NCI-H460 (cell line): ENCODE measurements at places on chromosomes 12 and 14.

- DNase-seq: no peak
Measured at GRCh38 chr14:49594347-49595091, 4.2 kb upstream of the LRR1 start.

- no peak for DNase-seq
Measured at GRCh38 chr12:105906561-105906960, 232.2 kb downstream of the NUAK1 start.

- DNase-seq: no peak
Measured at GRCh38 chr14:68587931-68588330, 204.9 kb downstream of the ZFP36L1 start.

- DNase-seq: no peak
Measured at GRCh38 chr14:89481196-89481595, 64.2 kb upstream of the FOXN3 start.

GRCh38 chr14:73829526-73830431 lies 21.9 kb upstream of the PTGR2 start:
- peak; percentile 75 for DNase-seq

- DNase-seq: no peak
Measured at GRCh38 chr12:57456737-57457490, 1.8 kb downstream of the INHBE start.

GRCh38 chr12:104423809-104424208 lies 32.9 kb upstream of the CHST11 start:
- DNase-seq: no peak

- DNase-seq: no peak
Measured at GRCh38 chr12:517538-517937, 57.8 kb downstream of the B4GALNT3 start.

GRCh38 chr12:110704750-110705149 lies 15.8 kb upstream of the HVCN1 start:
- no peak for DNase-seq

GRCh38 chr12:104608998-104609397 lies 152.2 kb downstream of the CHST11 start:
- no peak for DNase-seq

- DNase-seq: no peak
Measured at GRCh38 chr12:89760783-89761182, 52.1 kb upstream of the ATP2B1 start.

- no peak for DNase-seq
Measured at GRCh38 chr12:114683709-114684097, 272 bp downstream of the TBX3 start.

GRCh38 chr12:30136696-30137095 lies 353.0 kb upstream of the TMTC1 start:
- DNase-seq: no peak

GRCh38 chr12:4806439-4807115 lies 86.4 kb downstream of the GALNT8 start:
- no peak for DNase-seq

DNA sequence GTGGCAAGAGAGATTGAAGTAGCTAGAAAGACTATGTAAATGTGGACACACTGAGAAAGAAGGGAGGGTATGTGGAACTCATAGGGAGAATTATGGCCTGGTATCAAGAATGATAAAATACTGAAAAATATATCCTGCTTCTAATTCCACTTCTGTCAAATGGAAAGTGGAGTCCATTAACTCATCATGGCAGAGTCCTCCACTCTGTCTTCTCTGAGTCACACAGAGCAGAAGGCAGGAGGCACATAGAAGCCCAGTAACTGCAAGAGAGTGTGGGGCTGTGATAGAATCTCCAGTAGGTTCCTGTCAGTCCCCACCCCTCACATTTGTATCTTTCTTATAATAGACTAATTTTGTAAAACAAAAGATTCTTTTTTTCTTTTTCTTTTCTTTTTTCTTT lies 223.7 kb downstream of the AKAP6 start:
- DNase-seq: no peak

GRCh38 chr12:79927772-79928474 lies 7.0 kb downstream of the PPP1R12A start:
- no peak for DNase-seq

- DNase-seq: no peak
Measured at GRCh38 chr14:71764701-71765382, 167.4 kb upstream of the RGS6 start.

GRCh38 chr14:100896369-100897060 lies 7.0 kb downstream of the RTL1 start:
- DNase-seq: no peak

DNA sequence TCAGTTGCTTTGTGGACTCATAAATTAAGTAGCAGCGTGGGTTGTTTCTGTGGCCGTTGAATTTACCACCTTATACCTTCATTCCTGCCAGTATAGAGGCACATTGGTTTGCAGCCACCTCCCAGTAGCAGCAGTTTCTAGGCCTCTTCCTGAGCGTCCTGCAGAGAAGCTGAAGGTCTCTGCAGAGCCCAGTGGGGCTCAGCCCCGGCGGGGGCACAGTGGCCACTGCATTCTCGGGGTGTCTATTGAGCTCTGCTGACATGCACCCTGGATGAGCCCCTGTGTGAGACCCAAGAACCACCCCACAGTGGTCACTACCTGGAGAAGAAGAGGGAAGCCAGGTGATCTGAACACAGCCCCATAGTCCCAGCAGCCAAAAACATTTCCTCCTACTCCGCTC lies 57.7 kb upstream of the DYNC1H1 start:
- DNase-seq: no peak
